Mucosa of gallbladder (tissue), 1 donor: ENCODE measurements at places on chromosomes 16 and 17. TPM values are rescaled to one million over a fixed set of nuclear protein-coding genes. Genes with fewer than 3 reads are reported as not detected.

CCL11 gene
- 1.7 TPM for total RNA-seq

ABCA6 gene
- total RNA-seq = 15.6 TPM

LPO gene
- total RNA-seq = not detected

GNG13 gene
- not detected for total RNA-seq

ATP2A1 gene
- 0.83 TPM for total RNA-seq

HOXB9 gene
- 0.26 TPM for total RNA-seq

KRT31 gene
- total RNA-seq = not detected

SPAG5 gene
- 6.4 TPM for total RNA-seq

RNFT1 gene
- total RNA-seq = 21.4 TPM

DNA sequence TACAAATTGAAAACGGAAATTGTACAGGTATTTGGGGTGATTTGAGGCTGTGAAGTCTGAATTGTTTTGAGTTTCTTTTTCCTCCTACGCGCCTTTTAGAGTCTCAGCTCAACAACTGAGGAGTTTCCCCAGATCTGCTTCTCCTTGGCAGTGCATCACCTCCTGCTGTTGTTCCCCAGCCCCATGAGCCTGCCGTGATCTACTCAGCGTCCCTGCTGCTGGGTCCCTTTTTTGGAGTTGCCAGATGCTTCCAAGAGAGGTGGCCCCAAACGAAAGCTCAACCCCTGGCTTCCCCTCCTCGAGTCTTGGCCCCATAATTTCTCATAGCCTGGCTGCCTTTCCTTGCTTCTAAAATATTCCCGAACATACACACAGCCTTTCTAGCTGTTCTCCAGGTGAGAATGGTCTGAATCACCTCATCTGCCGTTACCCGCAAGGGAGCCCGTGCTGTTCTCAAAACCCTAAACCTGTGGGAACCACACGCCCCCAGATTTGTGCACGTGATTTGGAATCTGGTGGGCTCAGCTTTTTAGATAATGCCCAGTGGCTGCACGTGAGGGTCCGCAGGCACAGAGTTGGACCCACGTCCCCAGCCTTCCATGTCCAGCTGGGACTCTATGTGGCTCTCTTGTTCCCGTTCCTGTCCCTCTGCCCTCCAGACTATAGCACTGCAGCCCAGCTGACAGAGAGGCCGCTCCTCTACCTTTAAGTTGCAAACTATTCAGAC, 179.1 kb upstream of the CHMP6 start:
- DNase-seq = no peak

DNA sequence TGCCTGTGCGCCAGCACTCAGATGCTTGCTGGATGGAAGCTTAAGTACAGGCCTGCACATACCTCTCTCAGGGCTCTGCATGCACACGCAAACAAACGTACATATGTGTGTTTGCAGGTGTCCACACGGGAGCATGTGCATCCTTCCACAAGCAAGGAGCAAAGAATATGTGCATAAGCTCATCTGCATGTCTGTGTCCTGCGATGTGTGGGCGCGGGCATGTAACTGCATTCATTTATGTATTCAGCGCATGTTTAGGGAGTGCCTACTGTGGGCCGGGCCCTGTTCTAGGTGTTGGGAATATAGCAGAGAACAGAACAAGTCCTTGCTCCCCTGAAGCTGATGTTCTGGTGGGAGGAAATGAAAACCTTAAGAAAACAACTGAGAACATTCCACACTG, 13.7 kb downstream of the TRPV2 start:
- no peak for DNase-seq

- no peak for DNase-seq
Observed at GRCh38 chr17:61984821-61985220, 57.0 kb upstream of the INTS2 start.

GRCh38 chr17:10120109-10120485, 78.3 kb downstream of the GAS7 start:
- DNase-seq = no peak

DNA sequence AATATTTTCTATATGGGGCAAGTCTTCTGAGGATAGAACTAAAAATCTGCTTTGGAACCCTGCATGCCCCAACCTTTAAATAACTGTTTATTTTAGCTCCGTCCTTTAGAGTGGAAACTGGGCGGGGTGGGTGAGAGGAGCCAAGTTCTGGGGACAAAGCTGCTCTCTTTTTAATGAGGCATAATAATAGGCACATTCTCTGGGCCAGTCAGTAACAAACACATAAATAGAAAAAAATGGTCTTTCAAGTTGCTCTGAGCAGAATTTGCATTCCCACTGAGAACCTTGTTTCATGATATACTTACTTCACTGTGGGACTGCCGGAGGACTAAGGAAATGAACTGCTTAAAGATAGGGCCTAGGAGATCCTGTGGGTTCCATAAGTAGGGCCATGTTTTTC, 51.5 kb downstream of the KNOP1 start:
- no peak for DNase-seq

- DNase-seq = no peak
Observed at GRCh38 chr16:85172455-85173145, 60.3 kb upstream of the CIBAR2 start.

GRCh38 chr17:75153780-75154194, 525 bp downstream of the JPT1 start:
- DNase-seq = peak; percentile 17

GRCh38 chr16:5015351-5015750, 18.4 kb downstream of the NAGPA start:
- no peak for DNase-seq

GRCh38 chr17:77958716-77959125, 218 bp downstream of the TNRC6C start:
- DNase-seq = no peak

- DNase-seq = no peak
Observed at GRCh38 chr17:41914358-41914766, 4.4 kb downstream of the ACLY start.

GRCh38 chr16:22346483-22346882, 27.9 kb downstream of the CDR2 start:
- no peak for DNase-seq
